ENCODE measurements at places on chromosomes 2 and 18. TPM values are rescaled to one million over a fixed set of nuclear protein-coding genes. Genes with fewer than 3 reads are reported as not detected.

DNA sequence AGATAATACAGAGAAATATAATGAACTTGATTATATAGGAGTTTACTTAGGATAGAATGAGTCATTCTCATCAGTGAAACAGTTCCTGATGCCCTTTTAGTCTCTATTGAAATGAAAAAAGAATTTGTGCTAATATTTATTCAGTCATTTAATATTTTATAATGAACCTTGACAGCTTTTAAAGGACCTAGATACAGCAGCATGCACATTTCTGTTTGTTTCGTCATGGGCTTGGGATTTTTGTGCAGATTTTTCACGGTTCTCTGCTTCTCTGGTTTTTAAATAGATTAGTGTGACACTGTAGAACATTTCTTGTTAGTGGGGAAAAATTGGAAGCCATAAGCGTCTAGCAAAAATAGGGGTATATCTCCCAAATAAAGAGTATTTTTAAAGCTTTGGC is 60.7 kb downstream of the NABP1 start:
- DNase-seq = no peak

EIF2AK3 gene
- 10.6 TPM for polyA plus RNA-seq

DNA sequence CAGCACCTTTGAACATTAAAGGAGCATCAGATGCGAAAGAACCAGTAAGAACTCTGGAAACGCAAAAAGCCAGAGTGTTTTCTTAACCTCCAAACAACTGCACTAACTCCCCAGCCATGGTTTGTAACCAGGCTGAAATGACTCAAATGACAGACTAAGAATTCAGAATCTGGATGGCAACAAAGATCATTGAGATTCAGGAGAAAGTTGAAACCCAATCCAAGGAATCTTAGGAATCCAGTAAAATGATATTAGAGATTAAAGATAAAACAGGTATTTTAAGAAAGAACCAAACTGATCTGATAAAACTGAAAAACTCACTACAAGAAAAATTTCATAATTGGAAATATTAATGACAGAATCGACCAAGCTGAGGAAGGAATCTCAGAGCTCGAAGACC is 116.7 kb downstream of the PTRHD1 start:
- no peak for DNase-seq

- no peak for DNase-seq
Observed at GRCh38 chr2:189129971-189130370, 49.6 kb downstream of the COL5A2 start.

FIGN gene
- 1.6 TPM for polyA plus RNA-seq

C2orf15 gene
- polyA plus RNA-seq = 0.75 TPM

DNA sequence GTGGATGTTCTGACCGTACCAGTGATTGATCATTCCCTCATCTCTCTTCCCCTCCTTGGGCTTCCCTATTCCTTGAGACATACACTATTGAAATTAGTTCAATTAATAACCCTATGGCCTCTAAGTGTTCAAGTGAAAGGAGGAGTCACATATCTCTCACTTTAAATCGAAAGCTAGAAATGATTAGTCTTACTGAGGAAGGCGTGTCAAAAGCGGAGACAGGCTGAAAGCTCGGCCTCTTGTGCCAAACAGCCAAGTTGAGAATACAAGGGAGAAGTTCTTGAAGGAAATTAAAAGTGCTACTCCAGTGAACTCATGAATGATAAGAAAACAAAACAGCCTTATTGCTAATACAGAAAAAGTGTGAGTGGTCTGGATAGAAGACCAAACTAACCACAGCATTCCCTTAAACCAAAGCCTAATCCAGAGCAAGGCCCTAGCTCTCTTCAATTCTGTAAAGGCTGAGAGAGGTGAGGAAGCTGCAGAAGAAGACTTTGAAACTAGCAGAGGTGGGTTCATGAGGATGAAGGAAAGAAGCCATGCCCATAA is 144.4 kb upstream of the LYPD6 start:
- no peak for DNase-seq

DNA sequence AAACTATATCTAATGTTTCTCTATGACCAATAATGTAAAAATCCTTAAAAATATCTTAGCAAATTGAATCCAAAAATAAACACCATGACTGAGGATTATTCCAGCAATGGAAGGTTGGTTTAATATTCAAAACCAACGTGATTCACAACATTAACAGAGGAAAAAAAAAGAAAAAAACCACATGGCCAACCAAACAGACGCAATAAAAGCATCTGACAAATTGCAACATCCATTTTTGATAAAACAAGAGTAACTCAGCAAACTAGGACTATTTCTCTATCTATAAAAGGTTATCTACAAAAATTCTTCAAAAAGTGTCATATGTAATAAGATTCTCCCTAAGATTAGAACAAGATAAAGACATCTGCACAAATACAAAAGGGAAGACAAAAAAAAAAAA is 28.9 kb downstream of the PPP3R1 start:
- no peak for DNase-seq

PLEKHM3 gene
- polyA plus RNA-seq = 6.3 TPM

GRCh38 chr2:156322686-156323231 is 9.8 kb downstream of the NR4A2 start:
- no peak for DNase-seq

GRCh38 chr2:9201185-9201891 is 5.3 kb upstream of the ASAP2 start:
- DNase-seq = no peak

C2orf81 gene
- 1.3 TPM for polyA plus RNA-seq

- DNase-seq = no peak
Observed at GRCh38 chr2:655626-656025, 21.6 kb downstream of the TMEM18 start.

- no peak for DNase-seq
Observed at GRCh38 chr18:24197412-24197811, 58.5 kb downstream of the CABYR start.

DNA sequence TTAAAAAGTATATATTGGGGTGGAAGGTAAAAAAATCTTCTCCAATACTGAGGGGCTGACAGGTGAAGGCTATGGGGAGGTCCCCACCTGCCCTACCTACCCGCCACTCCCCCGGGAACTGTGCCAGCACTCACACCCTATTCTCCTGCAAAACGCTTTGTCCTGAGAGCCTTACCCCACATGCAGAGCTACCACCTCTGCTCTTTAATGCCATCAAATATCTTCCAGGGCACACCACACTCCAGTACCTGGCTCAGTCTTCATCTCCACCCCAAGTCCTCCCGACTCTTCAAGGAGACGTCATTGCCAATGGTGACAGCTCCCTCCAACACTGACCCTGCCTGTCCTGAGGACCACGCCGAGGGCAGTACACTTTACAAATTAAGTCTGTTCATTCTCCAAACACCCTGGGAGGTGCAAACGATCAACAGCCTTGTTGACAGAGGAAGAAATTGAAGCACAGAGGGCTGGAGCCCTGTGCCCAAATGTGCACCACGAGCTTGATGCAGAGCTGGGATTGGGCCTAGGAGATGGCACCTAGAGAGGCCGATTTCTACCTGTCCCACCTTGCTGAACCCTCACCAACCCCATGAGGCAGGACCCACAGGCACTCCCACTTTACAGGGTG is 6.0 kb upstream of the GPR55 start:
- DNase-seq = no peak

- no peak for DNase-seq
Observed at GRCh38 chr18:57585421-57585820, 1.1 kb downstream of the FECH start.

DNA sequence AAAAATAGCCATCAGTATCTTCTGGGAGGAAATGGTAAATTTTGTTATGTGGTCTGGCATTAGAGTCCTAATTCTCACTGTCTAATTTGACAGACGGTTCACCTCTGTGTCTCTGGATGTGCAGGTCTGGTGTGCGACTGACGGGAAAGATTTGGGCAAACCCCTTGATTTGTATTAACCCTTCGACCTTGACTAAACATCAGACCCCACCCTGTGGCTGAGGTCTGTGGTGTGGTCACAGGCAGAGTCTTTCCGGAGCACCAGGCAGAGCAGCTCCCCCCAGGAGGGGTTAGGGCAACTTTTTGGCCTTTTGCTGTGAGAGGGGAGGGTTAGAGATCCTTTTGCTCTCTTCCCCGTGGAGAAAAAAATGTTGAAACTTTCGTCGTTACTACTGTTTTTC is 6.4 kb downstream of the TWIST2 start:
- DNase-seq = no peak

DNA sequence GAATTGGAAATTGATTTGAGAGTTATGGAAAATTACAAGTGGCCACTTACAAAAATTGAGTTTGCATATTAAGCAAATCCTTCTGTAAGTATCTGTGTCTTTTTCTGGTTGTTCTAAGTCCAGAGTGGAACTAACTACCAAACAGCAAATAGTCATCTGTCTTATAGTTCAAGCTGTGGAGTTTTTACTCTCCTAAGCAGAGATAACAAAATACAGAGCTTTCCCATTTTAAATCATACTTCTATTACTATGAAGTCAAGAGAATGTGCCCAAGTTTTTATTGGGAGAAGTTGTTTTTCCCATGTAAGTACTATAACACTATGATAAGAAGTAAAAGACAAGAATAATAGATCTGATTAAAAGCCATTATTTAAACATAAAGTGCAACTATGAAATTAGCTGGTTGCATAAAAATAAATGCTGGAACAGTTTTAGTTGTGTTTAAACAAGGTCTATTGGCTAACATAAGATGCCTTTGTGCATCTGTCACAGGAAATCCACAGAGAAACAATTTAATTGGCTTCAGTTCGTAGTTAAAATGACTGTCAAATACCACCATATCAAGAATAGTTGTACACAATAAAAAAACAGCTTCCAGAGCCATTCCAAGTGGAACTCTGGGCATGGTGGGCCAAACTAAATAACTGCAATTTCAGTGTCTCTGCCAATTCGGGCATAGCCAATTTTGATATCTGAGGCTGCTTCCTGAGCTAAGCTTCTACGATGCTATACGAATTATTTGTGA is 1467.4 kb upstream of the NXPH2 start:
- DNase-seq = no peak

- DNase-seq = no peak
Observed at GRCh38 chr2:98114643-98115330, 27.8 kb downstream of the VWA3B start.

DNA sequence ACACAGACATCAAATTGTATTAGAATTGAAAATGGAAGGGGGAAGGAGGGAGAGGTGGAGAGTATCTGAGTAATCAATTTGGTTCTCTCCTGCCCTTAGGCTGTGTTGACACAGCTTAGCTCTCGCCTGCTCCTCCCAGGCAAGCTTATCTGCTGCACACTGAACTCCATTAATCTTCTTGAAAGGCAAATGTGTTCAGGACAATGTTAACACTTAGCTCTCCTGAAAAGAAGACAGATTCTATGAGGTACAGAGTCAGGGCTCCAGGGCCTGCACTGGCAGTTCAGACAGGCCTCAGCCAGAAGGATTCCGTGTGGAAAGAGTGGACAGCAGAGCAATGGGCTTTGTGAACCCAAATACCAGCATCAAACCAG is 430.0 kb upstream of the TNP1 start:
- DNase-seq = no peak

DNA sequence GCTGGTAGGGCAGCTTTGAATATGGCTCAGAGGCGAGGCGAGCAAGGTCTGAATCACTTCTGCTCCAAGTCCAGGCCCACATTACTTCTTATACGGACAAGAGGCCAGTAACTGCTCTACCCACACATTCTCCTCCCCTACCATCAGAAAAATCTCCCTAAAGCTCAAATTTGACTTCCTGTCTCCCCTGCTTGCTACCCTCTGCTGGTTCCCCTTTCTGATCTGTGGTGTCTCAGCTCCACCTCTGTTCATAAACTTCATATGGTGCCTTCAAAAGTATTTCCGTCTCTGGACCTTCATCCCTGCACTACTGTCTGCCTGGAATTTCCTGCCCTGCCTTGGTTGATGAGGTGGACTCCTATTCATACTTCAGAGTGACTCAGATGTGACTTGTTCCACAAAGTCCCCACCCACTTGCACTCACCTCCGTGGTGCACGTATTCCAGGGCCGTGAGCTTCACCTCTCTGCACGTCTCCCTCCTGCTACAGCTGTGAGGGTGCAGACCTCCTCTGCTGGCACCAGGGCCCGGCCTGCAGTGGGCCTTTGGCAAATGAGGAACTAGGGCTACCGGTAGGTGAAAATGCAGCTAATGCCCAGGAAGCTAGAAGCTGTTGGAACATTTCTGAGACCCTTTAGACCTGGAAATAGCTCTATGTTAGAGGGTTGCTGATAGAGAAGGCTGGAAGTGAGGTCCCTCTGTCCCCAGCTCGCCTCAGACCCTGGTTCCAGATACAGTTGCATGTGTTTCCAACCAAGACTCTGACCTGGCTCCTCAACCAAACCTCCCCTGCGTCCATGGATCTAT is 24.6 kb upstream of the KCMF1 start:
- peak; percentile 54 for DNase-seq

- DNase-seq = no peak
Observed at GRCh38 chr18:38611036-38611964, 1045.7 kb upstream of the CELF4 start.

- DNase-seq = no peak
Observed at GRCh38 chr18:5964996-5965395, 69.7 kb upstream of the TMEM200C start.

- DNase-seq = no peak
Observed at GRCh38 chr18:24878289-24878688, 417.9 kb downstream of the HRH4 start.

DNA sequence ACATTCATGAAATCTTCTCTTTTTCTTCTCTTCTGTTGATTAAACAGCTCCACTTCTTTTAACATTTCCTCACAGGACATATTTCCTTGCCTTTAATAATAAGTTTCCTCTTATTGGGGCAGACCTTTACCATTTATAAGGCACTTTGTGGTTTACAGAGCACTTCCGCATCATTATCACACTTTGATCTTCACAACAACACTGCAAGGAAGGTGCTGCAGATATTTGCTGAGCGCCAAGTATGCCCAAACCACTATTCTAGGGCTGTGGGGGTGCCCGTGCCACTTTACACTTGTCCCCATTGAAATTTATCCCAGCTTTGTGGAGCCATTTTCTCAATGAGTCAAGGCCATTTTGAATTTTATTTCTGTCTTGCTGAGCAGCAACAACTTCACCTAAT is 246.6 kb downstream of the SS18 start:
- DNase-seq = no peak

SLC23A3 gene
- 1.6 TPM for polyA plus RNA-seq

DNA sequence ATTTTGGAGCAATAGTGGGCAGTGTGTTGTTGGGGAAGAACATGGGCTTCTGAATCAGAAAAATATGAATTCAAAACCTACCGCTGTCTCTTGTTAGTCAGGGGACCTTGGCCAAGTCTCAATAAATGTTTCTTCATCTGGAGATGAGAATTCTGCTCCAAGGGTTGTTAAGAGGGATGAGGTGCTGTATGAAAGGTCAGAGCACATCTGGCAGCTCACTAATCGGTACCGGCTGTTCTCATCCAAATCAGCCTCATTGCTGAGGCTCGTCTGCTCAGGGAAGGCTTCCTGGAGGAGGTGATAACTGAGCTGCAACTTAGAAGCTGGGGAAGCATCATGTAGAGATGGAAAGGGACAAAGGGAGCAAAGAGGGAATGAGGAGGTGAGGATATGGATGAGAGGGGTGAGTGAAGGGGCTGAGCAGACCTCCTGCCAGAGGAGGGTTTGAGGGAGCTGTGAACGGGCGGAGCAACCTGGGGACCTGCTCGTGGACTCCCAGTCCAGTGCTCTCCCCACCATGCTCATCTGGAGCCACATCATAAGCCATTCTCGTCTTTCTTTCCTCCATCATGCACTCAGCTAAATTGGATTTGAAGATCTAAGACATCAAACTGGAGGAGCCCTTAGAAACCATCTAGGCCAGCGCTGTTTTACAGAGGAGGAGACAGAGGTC is 47.4 kb downstream of the GREB1 start:
- no peak for DNase-seq

Measured in aorta (tissue), 5 donors.